ENCODE measurements at places on chromosomes 7 and 10.

DNA sequence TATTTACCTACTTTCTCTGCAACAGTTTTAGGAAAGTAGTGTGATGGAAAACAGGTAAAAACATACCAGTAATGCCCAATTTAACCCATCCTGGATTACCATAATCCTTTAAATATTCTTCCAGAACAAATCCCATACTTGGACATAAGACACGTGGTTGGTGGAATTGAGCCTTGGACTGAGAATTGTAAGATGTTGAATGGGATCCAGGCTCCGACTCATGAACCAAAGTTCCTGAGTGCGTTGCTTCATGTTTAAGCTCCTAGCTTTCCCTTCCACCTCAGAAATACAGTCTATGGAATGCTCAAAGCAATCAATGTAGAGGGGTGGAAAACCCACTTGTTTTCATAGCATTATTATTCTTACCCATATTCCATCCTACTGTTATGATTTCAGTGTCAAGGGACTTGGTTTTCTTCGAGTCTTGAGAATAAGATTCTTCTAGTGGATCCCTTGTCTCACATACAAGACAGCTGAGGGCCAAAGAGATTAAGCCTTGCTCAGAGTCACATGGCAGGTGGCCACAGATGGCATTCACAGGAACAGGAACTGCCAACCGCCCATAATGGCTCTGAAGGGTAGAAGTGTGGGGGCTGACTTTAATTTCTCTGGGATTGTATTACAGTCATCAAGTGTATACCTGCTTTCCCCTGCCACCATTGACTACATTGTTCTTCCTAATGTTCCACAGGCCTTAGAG is 171.2 kb downstream of the GFRA1 start:
- DNase-seq, result no peak

GRCh38 chr7:3978839-3979238 is 677.8 kb downstream of the SDK1 start:
- DNase-seq, result no peak

GRCh38 chr7:146117576-146117975 is 975 bp downstream of the CNTNAP2 start:
- DNase-seq, result no peak

- DNase-seq, result no peak
Observed at GRCh38 chr10:17214526-17214925, 13.1 kb upstream of the TRDMT1 start.

DNA sequence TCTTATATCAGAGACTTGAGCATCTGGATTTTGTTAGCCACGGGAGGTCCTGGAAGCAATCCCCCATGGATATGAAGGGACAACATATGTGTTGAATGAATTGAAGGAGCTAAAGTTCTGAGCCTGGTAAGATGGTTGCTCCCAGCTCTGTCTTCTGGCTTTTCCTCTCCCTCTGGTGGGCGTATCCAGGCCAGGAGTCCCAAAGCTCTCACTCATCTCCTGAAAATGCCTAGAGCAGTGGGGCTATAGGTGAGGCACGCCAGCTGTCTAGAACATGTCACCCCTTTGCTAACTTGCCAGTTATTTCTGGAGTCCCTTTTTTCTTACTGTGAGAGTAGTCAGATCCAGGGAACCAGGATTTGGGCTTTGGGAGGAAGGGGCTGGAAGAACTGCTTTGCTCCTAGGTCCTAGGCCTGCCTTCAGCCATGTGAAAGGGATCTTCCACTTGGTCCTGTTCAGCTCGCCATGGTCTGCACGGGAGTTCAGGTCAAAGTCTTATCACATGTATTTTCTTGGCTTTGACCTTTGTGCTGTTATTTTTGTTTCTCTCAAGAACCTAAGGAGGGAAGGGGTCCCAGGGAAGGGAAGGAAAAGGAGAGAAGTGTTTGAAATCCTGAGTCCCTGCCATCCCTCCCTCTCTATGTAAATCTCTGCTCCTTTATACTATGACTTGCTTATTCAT is 73.6 kb downstream of the MINPP1 start:
- DNase-seq, result no peak

- no peak for DNase-seq
Observed at GRCh38 chr10:10625491-10625890, 392.2 kb upstream of the CELF2 start.

- no peak for DNase-seq
Observed at GRCh38 chr10:130967784-130968183, 343.7 kb downstream of the TCERG1L start.

DNA sequence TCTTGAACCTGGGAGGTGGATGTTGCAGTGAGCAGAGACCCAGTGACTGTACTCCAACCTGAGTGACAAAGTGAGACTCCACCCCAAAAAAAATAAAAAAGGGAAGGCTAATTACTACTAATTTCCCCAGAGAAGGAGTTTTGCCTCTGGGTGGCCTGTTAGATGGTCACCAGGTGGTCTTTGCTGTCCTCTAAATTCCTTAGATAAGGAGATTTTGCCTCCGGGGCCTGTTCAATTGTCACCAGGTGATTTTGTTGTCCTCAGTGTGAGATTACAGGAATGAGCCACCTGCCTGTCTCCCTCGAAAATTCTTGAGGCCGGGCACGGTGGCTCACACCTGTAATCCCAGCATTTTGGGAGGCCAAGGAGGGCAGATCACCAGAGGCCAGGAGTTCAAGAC is 24.4 kb upstream of the ZMIZ2 start:
- DNase-seq, result no peak

DNA sequence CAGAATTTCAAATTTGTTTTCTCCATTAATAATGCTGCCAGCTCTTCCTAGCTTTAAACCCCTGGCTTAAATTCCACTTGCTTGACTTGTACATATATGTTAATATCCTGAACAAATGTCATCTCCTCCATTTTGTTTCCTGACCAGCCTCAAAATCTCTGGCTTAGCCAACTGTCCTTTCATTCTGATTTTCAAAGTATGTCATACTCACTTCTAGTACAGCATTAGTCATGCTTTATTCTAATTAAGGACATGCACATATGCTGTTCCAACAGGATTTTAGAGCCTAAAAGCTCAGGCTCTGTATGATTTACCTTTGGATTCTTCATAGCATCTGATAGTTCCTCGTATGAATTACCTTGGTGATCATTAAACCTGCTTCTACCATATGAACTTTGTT is 158.3 kb downstream of the ZNF438 start:
- DNase-seq, result no peak

DNA sequence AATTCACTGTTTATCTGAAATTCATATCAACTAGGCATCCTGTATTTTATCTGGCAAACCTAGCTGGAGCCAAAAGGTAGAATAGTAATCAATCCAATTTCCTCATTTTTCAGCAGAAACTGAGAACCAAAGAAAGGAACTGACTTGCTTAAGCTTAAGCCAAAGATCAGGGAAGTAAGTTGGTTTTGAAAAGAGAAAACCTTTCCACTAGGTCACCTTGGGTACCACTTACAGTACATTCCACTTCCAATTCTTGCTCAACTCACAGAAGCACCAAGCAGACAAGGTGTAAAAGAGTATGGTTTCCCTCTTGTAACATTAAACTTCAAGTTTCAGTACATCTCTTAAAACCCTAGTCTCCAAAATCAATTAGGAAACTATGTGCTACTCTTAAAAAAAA is 79.6 kb downstream of the ZFAND4 start:
- DNase-seq, result no peak

DNA sequence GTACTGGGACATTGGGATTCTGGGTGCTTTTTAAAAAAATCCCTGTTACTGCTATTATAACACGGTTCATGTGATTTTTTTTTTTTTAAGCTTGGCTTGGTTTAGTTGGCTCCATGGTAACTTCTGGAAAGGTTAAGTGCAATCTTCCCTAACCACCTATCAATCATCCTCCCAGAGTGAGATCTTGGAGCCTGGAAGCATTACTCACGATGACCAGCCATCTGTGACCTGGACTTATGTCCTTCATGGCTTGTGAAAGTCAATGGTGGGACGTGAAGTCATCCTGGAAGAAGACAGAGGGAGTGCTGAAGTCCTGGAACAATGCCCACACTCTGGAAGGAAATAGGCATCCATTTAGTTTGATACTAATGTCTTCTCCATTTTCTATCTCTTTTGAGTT is 135.5 kb upstream of the FRMD4A start:
- DNase-seq, result no peak

DNA sequence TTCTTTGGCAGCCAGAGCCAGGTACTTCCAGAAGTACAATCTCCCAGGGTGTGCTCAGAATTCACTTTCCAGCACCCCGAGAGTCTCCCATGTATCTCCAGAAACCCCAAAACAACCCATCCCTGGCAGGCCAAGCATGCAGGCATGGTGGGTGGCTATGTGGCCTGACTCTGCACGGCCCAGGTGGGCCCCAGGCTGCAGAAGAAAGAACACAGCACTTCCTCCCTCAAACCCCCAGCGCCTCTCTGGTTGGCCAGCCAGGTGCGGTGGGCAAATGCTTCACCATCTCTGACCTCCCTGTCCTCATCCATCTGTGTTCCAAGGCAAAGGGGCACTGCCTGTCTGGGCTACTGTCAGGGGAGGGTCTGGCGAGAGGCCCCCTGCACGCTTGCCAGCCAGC is 100.3 kb downstream of the MKI67 start:
- no peak for DNase-seq

GRCh38 chr7:137453356-137453755 is 109.8 kb upstream of the PTN start:
- DNase-seq, result no peak

GRCh38 chr10:122050311-122050710 is 61.3 kb downstream of the TACC2 start:
- DNase-seq, result no peak

DNA sequence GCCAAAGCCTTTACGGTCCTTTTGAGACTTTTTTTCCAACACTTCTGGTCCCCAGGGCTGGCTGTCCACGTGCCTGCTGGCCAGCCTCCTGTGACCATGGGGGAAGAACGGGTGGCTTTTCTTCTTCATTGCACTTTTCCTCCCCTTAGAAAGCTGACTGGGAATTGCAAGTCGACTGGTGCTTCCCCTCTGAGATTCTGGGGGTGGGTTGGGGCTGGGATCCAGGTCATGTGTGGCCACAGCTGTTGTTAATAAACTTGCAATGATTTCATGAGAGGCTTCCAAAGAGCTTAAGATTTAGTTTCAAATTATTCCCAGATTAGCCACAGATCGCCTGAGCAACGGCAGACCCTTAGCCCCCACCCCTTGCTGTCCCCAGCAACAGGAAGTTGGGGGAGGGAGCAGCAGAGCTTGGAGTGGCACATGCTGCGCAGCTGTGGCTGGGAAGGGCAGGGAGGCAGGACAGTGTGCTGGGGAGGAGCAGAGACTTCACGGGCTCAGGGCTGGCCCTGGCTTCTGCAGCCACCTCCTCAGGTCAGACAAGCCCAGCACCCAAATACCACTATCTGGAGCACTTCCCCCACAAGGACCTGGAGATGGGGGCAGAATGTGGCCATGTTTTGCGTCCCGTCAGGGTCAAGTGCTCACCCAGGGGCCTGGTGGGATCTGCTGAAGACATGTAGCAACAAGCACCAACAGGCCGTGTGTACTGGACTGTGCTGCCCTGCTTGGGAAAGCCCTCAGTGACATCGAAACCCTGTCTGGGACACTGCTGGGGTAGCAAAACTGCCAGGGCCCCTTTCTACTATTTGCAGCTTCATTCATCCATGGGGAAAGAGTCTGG is 147.1 kb downstream of the RNF216 start:
- DNase-seq, result no peak

GRCh38 chr10:12113627-12114026 is 15.8 kb upstream of the SEC61A2 start:
- no peak for DNase-seq

DNA sequence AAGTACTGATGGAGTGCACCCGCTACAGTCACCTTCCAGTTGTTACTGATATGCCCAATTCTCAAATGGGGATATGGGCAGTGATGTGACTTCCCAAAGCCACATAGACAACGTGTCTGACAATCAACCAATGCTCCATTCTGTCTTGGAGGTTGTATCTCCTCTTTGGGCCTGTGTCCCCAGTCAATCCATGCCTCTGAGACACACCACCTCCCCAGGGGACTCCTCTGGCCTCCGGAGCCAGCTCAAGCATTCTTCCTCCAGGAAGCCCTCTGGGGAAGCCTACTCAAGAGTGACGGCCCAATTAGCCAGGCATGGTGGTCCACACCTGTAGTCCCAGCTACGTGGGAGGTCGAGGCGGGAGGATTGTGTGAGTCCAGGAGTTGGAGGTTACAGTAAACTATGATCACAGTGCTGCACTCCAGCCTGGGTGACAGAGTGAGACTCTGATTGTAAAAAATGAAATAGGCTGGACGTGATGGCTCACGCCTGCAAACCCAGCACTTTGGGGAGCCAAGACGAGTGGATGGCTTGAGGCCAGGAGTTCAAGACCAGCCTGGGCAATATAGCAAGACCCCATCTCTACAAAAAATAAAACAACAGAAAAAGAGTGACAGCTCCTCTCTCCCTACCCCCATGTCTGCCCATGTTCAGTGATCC is 99.5 kb upstream of the TNRC18 start:
- no peak for DNase-seq

DNA sequence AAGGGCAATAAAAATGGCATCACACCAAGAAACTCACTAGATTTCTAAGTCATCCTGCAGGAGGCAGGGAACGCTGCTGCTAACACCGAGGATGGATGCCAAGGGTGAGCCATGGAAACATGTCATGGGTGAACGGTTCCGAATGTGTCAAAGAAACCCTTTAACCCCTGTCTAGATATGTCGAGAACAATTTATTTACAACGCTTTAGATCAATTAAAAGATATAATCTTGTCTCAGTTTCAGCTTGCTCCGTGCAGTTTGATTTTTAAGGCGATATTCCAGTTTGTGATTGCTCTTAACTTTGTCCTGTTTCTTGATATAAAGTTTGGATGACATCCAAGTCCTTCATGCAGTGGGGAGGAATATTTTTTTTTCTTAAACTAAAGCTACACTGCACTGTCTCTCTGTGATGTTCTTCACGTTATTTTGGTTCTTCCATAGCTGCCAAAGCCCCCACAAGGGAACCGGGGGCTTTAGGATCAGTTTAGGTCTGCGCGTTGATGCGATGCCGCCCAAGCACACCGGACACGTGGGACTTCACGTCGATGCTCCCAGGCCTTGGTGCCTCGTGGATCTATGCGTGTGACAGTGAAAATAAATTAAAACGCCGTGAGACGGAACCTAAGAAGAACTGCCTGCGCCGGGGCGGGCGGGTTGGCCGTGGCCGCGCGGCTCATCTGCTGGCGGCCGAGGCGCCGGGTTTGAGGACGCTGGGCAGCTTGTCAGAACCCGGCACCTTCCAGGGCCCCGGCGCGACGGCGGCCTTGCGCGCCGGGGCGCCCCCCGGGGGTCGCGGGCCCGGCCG is 220.3 kb downstream of the PHTF2 start:
- no peak for DNase-seq

- no peak for DNase-seq
Observed at GRCh38 chr10:80471001-80471400, 16.9 kb downstream of the TSPAN14 start.

DNA sequence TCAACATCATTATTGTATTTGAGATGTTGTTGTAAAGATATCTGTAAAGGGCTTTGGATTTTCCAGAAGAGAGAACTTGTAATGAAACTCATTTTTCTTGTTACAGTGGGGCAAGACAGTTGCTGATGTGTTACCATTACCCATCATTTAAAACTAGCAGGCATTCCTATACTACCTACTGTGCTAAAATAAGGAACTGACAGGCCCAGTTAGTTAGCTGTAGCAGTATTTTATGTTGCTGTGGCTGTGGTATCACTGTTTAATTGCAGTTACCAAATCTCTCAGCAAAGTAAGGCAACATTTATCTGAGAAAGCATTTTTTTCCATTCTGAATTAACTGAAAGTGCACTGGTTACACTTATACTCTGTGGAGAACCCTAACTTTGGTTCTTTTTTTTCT is 9.9 kb downstream of the ST7 start:
- no peak for DNase-seq

GRCh38 chr7:150322833-150323681 is at the start of the genes ACTR3C and LRRC61:
TSS of gene ACTR3C (minus strand) at chr7:150323545. CDS start at chr7:150295296, 28,249 bp downstream.
TSS of gene LRRC61 (plus strand) at chr7:150323355. CDS start at chr7:150336862, 13,507 bp downstream.
- DNase-seq, result peak; percentile 54
